ENCODE measurements at places on chromosomes 3 and 15.

GRCh38 chr3:28228623-28229022, 12.8 kb upstream of the CMC1 start:
- DNase-seq: no peak

- DNase-seq: no peak
Observed at GRCh38 chr3:171755656-171756055, 54.6 kb downstream of the PLD1 start.

DNA sequence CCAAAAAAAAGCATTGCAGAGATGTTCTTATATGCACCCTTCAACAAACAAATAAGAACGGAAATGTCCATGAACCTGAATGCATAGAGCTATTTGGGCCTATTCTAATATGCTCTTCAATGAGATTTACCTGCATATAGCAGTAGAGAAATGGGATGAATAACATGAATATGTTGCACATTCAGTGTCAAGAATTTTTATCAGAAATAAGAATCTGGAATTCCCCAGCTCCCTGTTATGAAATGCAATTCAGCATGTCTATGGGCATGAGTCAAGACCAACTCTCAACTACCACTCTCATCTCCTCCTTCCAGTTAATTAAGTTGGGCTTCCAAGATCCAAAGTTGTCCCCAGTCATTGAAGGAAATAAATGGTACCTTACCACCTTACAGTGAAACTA, 133.7 kb upstream of the ALCAM start:
- DNase-seq: no peak

DNA sequence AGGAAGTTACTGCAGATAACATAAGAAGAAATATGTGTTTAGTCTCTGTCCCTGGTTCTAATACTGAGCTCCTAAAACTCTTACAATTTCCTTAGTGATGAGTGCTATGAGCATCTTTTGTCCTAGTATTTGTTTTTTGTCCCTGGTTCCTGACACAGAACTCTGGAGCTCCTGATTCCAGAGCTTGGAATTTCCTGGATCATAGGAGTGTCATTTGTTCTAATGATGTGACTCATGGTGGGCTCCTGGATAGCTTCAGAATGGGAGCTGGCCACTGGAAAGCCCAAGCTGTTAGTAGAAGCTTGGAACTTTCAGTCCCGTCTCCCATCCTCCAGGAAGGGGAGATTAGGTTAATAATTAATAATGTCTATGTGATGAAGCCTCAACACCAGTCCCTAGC, 98.2 kb downstream of the CNTN6 start:
- no peak for DNase-seq

- no peak for DNase-seq
Observed at GRCh38 chr15:70589221-70589620, 174.1 kb downstream of the UACA start.

GRCh38 chr3:42683875-42684598, 1.3 kb upstream of the KLHL40 start:
- no peak for DNase-seq

DNA sequence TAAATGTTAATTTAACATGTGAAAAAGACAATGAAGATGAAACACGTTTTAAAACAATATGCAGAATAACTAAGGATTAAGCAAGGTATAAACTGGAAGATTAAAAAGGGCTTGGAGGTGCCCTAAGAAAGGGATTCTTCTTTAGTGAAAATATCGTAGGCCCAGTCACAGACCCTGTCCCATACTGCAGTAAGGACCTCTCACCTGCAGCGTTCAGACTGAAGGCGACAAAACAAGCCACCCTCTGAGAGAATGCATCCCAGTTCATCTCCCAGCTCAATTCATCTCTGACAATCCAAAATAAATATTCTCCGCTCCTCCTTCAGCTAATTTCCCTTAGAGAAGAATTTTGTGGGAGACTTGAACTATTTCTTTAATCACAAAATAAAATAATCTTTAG, 102.3 kb upstream of the ARL6 start:
- DNase-seq: no peak

- no peak for DNase-seq
Observed at GRCh38 chr15:99481951-99482230, 83.9 kb upstream of the MEF2A start.

DNA sequence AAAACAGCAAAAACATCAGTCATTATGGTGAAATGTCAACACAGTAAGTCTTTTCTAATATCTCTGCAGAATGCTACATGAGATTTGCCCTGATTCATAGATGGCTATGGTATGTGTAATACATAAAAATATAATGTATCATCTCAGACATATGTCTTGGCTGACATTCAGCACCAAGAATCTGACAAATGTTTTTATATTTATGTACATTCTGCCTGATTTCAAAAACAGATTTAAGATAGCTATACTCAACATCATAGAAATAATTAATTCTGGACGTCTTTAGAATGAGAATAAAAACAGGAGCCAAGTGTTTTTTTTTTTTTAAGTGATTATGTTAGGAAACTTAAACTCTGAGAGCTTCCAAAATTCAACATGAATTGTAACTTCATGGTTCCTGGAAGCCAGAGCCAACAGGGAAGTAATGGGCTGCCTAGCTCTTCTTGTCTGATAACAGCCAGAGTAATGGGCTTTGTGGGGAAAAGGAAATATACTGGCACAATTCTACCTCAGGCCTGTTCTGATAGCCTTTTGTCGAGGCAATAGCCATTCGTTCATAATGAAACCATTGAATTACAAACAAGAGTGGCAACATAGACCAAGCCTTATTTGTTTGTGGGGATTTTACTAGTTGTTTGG, 184.4 kb downstream of the VGLL4 start:
- no peak for DNase-seq

GRCh38 chr3:189771842-189772450, 140.8 kb downstream of the TP63 start:
- DNase-seq: no peak

GRCh38 chr15:39139431-39140059, 441.3 kb upstream of the THBS1 start:
- no peak for DNase-seq

DNA sequence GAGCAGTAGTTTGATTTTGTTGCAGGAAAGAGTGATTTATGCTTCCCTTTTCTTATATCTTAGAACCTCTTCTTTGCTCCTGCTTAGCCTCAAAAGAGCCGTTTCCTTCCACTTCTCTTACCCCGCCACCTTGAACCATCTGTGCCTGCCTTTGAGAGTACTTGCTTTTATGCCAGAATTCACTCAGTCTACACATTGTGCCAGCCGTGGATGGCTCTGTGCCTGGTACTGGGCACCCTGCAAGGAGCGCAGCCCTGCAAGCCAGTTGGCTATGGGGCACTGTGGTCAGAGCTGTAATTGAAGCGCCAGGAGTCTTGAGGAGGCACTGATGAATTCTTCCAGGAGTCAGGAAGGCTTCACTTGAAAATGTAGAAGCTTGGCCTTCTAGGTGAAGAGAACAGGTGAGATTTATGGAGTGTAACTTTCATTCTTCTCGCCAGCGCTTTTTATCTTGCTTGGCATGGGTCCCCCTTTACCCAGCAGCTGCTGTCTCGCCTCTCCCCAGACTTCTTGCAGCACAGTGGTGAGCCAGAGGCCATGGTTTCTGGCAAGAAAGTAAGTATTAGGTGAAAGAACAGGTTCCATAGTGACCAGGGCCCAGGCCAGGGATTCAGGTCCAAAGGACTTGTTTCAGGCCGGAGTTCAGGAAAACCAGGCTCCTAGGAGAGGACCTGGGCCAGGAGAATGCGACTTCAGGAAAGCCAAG, 4.9 kb downstream of the TMED3 start:
- DNase-seq: peak; percentile 79

DNA sequence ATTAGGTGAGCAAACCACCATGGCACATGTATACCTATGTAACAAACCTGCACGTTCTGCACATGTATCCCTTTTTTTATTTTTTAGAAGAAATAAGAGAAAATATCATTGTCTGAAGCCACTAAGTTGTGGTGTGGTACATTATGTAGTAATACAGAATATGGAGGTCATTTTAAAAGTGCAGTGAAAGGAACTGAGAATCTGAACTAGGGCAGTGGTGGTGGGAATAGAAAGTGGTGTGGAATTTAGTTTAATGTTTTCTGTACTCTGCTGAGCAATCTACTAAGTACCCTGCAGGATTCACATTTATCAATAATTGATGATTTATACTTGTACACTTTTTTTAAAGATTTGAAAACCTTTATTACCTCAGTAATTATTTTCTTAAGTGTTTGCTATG, 283.5 kb downstream of the CHL1 start:
- no peak for DNase-seq

DNA sequence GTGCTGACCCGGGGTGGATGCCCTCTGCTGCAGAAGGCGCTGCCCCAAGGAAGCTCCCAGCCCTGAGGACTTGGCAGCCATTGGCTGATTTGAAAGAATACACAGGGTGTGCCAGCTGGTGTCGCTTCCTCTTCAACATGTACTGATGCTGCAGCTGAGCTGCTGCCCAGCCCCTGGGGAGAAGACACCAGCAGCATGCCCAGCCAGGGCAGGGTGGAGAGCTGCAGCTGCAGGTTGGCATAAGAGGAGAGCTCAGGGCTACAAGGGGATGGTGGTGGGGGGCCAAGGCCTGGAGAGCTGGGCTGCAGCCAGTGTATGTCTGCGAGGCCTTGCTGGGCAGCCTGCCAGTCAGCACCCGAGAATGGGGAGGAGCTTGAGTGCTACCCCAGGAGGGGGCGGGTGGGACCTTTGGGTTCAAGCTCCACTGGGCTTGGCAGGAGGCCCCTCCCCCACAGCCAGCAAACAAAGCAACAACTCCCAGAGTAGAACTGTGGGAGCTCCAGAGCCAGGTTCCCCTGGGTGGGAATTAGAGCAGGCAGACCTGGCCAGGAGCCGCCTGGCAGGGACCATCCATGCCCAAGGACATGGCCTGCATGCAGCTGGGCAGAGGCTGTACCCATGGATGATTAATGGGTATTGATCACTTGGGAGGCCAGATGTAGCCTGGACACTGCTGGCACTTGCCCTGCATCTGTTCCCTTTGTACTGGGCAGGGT, 9.2 kb upstream of the SEMA4B start:
- peak; percentile 88 for DNase-seq

GRCh38 chr3:151224268-151224866, 21.4 kb upstream of the GPR171 start:
- no peak for DNase-seq

GRCh38 chr3:42605546-42606173, 5.2 kb downstream of the NKTR start:
- DNase-seq: no peak

DNA sequence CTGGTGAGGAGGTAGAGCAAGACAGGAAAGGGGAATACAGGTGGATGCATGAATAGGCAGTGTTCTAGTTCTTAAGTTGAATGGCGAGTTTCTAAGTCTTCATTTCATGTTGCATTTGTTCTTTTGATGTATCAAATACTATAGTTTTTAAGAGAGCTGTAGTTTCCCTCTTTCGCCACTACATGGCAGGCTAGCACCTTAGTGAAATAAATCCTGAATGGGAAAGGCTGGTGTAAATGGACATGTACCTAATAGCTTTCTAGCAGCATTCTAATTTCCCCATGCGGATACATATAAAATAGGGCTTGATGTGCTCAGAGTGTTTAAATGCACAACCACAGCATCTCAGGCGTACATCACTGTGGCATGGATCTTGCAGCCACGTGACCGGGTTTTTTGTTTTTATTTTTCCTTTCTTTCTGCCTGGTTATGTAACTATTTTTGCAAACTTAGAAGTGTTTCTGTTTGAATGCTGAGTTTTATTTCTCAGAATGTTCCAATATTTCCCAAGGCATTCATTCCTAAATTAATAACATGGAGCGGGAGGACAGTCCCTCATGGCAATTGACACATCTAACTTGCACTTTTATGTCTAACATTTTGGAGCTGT, 23.5 kb upstream of the CLN6 start:
- no peak for DNase-seq

- DNase-seq: no peak
Observed at GRCh38 chr15:52113708-52114107, 1.1 kb upstream of the BCL2L10 start.

- no peak for DNase-seq
Observed at GRCh38 chr3:79233431-79234060, 534.3 kb downstream of the ROBO1 start.

- peak; percentile 96 for DNase-seq
Observed at GRCh38 chr3:131795390-131796090, 239.3 kb downstream of the CPNE4 start.

GRCh38 chr3:122245513-122246174, 62.2 kb downstream of the CASR start:
- no peak for DNase-seq

GRCh38 chr3:120172070-120172469, 77.8 kb upstream of the GSK3B start:
- no peak for DNase-seq

DNA sequence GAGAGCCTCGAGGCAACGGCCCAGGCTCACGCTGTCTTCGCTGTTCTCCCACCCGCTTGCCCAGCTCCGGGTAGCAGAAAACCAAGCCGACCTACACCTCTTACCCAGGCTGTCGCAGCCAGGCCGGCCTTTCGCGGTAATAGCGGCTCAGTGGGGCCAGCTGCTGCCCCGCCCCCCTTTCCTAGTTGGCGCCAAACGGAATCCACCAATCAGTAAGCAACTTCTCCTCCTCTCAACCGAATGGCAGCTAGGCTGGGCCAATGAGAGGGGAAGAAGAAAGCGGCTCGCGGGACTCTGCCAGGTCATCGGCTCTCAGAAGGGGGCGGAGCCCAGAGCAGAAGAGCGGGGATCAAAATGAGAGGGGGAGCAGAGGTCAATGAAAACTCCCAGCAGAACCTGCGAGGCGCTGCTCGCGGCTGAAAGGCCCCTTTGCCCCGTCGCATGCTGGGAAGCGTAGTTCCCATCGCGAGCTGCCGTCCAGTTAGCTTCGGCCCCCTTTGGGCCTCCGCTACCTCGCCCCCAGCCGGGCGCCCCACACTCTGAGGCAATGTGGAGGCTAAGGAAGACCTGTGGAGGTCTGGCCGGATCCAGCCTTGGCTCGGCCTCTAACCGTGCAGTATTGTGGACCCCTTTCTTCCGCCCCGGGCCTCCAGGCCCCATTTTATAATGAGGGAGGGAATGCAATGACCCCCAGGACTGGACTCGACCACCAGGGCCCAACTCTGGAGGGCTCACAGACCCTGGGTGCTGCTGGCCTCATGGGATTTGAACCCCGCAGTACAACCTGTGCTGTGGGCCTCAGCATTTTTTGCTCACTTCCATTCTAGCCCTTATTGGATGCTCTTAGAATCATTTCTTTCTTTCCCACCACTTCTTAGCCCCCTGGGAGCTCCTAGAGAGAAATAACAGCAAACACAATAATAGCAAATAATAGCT, at the start of gene CDC25A:
CDC25A (minus strand) TSS at position 152 of the 936 bp plus-strand sequence. CDS start 470 bp downstream, outside the sequence.
- DNase-seq: peak; percentile 92

- DNase-seq: no peak
Observed at GRCh38 chr3:126969586-126969985, 13.3 kb upstream of the PLXNA1 start.

DNA sequence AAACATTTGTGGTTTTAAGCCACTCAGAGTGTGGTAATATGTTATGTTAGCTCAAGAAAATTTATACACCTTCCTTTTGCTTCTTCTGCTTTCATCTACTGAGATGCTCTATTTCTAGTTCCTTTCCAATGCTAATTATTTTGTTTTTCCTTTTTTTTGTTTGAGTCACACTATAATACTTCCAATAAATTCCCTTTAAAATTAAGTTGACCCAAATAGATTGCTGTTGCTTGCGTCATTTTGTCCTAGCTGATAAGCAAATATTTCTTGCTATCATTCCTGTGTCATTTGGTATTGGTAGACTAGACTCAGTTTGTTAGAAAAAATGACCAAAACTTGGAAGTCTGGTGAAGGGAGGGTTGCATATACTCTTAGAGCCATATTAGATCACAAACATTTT, 437.0 kb upstream of the CNTN6 start:
- no peak for DNase-seq

Measured in DMS79 (cell line).